ENCODE measurements at places on chromosomes 11 and 22.

DNA sequence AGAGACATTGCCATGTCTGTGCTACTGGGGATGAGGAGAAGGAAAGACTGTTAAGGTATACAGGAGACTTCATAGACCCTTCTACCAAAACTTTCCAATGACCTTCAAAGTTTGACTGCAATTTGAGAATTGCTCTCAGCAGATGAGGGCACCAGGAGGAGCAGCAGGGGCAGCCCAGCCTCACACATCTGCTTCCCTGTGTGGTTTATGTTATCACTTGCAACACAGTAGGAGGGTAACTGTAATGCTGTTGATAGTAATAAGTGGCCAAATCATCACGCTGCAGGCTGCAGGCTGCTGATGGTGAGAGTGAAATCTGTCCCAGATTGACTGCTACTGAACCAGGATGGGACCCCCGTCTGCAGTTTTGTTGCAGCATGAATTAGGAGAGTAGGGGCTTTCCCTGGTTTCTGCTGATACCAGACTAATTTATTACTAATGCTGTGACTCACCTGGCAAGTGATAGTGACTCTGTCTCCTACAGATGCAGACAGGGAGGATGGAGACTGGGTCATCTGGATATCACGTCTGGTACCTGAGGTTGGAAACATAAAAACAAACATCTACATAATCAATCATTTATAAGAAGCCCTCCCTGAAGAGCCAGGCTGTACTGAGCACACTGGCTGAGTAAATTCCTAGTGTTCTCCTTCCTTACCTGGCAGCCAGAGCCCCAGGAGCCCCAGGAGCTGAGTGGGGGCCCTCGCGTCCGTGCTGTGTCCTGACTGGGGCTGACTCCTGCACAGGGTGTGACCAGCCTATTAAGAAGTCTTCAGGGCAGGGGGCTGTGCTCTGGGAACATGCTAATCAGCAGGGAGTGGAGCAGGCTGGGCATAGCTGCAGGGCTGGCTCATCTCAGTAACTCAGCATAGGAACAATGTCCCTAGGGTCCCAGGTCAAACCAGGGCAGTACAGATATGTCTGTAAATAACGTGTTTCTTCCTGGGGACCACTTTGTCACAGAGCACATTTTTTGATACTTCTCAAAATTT, 74.4 kb downstream of the GAB4 start:
- DNase-seq, result no peak

DNA sequence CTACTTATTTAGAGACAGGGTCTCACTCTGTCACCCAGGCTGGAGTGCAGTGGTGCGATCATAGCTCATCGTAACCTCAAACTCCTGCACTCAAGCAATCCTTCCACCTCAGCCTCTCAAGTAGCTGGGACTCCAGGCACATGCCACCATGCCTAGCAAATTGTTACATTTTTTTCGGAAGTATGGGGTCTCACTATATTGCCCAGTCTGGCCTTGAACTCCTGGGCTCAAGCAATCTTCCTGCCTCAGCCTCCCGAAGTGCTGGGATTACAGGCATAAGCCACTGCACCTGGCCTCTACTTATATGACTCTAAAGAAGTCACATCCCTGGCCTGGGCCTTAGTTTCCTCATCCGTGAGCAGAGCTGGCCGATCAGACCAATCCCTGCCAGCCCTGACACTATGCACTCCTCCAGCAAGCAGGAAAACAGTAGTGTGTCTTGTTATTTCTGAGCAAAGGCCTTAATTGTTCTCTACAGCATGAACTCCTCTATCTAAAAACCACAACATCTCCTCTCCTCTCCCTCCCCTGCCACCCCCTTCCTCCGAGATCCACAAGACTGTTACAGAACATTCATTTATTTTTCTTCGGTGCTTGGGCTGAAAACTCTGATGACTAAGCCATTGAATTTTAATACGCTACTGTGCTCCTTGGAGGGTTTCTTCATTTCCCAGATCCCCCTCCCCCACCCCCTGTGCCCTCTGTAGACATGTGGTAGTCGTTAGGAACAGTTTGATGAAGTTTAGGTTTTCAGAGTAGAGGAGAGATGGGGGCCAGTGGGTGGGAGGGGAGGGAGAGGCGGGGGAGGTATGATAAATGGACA, 91.5 kb downstream of the ABTB2 start:
- no peak for DNase-seq

DNA sequence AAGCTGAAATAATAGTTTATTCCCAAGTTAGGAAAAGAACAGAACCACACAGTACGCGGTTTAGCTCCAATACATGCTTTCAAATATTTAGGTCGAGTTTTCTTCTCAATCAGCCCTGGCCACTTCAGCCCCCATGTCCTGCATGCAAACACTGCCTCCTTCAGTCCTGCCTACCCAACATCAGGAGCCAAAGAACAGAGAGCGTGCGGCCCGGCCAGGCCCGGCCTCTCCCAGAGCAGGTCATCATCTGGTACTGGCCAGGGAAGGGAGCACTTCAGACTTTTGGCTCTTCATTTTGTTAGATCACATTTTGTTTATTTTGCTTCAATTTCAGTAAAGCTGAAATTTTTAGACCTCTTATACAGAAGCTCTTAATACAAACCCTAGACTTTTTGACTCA, 6.7 kb downstream of the BRD1 start:
- DNase-seq, result no peak

DNA sequence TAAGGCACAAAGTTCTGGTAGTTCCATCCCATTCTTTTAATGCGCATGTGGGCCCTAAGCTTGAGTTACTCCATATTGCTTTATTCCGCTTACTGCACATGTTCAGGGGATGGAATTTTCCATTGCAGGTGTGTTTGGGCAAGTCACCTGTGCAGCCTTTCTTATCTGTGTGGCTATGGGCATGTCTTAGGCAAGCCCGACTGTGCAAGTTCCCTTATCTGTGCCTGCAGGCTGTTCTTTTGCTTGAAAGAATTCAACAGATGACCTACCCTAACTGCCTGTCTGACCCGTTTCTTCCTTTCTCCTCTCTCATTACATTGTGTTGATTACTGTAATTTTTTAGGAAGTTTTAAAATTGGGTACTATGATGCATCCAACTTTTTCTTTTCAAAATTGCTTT, 363.6 kb downstream of the TTC28 start:
- DNase-seq, result no peak

GRCh38 chr11:44258839-44259420, 51.0 kb downstream of the ALX4 start:
- DNase-seq, result no peak

DNA sequence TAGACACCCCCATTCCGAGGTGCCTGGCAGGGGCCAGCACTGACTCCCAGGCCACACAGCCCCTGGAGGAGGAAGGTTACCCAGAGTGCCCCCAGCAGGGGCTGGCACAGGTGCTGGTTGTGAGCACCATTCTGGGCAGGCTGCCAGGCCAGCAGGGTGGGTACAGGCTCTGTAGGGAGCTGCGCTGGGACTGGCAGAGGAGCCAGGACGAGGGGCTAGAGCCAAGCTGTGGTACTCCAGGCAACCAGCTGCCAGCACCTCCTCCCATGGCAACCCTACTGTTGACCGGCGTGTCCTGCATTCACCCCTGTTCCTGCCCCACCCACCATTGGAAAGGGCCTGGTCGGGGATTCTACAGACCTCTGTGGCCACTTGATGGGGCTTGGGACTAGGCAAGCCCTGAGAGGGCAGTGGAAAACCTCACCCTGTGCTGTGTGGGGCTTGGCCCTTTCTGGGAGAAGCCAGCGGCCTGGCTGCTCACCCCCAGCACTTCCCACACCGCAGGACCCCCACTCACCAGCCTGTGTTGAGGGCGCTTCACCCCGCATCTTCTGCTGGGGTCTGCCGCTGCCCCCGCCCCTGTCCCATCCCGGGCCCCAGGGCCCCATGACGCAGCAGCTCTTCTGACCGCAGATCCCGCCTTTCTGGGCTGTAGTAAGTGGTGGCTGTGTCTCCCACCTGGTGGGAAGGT, 1.9 kb downstream of the CLDN5 start:
- DNase-seq, result peak; percentile 82

DNA sequence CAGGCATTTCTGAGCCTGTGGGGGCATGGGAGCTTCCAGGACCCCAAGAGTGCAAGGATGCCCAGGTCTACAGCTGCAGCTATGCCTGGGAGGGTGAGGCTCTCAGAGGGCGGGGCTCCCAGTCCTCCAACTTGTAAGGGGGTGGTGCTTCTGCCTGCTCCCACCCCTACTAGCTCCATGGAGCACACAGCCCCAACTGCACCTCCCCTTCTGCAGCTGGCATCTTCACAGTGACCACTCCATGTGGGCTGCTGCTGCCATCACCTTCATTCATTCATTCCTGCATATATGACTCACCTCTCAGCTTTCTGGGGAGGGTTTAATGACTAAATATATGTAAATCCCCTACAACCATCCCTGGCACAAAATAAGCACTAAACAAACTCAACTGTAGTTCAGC, 43.8 kb downstream of the CHST1 start:
- no peak for DNase-seq

DNA sequence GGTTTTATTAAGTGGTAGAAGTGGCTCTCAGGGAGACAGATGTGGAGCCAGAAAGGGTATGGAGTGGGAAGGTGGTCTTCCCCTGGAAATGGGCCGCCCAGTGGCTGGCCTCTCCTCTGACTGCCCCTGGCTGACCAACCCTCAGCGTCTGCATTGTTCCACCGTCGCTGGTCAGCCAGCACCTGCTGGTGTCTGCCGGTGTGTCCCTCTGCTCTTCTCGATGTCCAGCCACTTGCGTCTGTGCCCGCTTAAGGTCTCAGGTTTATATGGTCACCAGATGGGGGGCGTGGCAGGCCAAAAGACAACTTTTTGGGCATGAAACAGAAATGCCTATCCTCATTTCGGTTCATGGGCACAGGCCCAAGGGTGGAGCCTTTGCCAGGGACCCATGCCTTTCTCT, 1221.5 kb downstream of the JRKL start:
- no peak for DNase-seq

GRCh38 chr11:115676206-115676605, 172.0 kb upstream of the CADM1 start:
- DNase-seq, result no peak

DNA sequence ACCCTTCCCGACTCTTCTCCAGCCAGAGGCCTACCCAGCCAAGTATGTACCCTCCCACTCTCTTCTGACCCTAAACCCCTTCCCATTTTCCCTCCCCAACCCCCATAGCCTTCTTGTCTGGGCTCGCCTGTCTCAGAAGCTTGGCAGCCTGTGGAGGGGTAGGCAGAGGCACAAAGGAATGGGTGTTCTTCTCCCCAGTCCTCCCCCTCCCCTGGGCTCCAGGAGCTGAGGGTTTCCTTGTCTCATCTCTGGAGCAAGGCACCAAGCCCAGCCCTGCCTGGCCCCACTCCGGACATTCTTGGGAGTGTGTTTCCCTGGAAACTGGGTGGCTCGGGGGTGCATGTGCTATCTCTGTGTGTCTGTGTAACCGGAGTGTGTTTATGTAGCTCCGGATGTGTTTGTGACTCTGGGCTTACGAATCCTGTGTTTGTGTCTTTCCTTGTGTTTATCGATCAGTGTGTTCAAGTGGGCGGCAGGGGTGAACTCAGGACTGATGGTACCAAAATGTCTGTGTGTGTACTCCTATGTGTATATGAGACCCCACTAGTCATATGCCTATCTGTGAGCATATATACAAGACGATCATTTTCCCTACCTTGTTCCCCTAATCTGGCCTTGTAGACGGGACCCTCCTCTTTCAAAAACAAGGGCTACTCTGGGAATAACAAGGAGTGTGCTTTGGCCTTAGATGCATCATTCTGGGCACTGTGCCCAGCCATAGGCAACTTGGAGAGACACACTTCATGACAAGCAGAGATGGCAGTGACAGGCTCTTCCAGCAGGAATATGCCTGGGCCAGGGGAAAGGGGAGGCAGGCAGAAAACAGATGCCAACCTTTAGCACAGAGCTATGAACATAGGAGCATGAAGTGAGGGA, 10.9 kb downstream of the PHLDB1 start:
- no peak for DNase-seq

GRCh38 chr11:2991452-2992233, 486 bp downstream of the NAP1L4 start:
- no peak for DNase-seq

DNA sequence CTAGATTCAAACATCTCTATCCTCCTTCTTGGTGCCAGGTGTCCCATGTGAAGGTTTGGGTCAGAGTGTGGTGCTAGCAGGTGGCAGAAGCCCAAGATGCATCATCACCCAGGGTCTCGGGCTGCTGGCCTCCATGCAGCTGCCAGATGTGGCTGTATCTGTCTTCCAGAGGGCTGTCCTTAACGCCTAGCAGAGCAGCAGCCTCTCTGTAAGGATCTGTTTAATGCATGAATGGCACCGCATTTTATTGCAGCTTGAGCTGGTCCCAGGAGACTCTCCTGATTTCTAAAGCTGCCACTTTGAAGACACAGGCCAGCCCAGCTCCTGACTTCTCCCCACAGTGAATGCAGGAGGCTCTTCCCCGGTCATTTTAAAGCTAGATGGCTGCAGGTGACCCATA, 26.3 kb downstream of the SLC1A2 start:
- peak; percentile 51 for DNase-seq

Data from DMS153 (cell line).